A673 (cell line): ENCODE measurements at places on chromosomes 11 and 22.

DNA sequence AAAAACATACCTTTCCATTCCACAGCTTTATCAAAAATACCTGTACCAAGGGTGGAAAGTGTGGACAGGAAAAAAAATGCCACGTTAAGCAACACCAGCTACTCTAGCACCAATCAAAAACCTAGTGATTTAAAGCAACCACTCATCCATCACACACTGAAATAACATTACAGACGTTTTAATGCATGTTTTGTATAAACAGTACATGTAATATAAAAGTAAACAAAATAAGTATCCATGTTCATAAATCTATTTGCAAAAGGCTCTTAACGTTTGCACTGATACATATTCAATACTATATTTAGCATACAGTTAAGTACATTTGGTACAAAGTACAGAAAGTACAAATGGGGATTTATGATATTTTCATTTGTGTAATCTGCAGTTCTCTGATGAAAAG is 38.7 kb downstream of the CHKA start:
- no peak for DNase-seq

GRCh38 chr22:30211124-30211820 is 35.3 kb downstream of the LIF start:
- DNase-seq = no peak

DNA sequence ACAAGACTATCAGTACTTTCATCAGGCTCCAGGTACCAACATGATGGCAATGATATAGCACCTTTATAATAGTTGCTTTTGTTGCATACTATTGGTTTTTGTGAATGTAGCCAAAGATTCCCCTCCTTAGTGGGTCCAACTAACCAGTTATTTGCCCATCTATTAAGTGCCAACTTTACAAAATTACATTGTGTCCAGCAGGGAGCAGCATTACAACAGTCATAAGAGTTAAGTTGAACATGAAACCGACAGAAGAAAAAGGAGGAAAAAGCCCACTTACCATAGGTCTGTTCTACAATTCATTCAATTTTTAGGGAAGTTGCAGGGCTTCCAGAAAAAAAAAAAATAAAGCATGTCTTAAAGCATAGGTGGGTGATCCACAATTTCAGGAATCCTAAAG is 21.6 kb downstream of the IMMP1L start:
- DNase-seq = peak; percentile 91

GRCh38 chr11:127017482-127017881 is 16.9 kb upstream of the KIRREL3 start:
- peak; percentile 17 for DNase-seq

DNA sequence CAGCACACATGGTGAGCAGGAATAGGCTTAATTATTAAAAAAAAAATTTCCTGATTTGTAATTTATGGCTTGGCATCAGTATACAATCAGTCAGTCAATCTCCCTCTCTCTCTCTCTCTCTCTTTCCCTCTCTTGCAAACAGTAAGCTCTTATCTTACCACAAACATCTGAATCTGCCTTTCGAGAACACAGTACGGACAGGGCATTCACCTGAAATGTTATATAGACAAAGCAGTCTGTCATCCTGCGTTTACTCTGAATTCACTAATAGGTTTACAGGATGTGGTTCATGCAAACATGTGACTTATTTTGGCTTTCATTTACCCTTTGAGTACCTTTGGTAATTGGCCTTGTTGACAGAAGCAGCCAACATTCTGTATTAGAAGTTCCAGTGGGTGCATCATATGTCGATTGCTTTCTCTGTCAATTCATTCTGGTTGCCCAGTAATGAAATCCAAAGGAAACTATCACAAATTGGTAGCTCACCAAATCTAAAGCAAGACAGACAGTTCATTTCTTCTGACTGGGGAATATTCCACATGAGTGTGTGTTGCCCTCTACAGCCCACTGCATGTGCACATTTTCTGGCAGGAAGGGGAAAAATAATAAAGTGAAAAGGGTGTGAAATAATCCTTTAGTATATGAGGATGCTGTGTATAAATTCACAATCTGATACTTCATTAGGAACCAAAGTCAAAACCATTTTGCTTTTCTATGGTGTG is 1058.2 kb downstream of the LRRC4C start:
- DNase-seq = peak; percentile 10

- no peak for DNase-seq
These were observed 3.5 kb downstream of the SPON1 start for GRCh38 chr11:13966013-13966412.

GRCh38 chr11:112540261-112540660 is 279.6 kb upstream of the PLET1 start:
- no peak for DNase-seq

GRCh38 chr11:69840371-69841169 is 21.4 kb upstream of the FGF3 start:
- DNase-seq = peak; percentile 31

DNA sequence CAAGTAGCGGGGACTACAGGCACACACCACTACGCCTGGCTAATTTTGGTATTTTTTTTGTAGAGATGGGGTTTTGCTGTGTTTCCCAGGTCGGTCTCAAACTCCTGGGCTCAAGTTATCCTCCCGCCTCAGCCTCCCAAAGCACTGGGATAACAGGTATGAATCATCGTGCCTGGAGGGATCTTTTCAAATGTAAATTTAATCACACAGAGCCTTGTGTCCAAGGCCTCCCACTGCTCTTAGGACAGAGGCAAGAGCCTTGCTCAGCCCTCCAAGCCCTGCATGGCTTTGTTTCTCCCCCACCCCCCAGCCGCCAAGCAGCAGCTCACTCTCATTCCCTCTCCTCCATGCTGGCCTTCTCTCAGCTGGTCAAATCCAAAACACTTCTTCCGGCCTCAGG is 75.3 kb upstream of the CREB3L1 start:
- no peak for DNase-seq

DNA sequence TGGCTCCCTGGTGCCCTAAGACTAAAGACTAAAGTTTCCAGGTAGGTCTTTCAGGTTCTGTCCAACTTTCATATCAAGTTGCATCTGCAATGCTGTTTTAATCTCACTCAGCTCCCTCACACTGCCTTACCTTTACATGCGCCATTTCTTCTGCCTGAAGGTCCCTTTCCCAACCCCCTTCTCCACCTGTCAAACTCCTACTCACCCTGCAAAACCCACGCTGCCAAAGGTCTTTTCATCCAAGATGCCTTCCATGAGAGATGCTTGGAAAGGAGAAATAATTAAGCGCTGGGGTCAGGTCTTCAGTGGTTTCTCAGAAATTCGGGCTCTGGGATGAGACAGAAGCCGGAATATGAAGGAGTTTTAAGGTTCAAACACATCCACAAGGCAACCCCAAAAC is 95.1 kb downstream of the MN1 start:
- no peak for DNase-seq

DNA sequence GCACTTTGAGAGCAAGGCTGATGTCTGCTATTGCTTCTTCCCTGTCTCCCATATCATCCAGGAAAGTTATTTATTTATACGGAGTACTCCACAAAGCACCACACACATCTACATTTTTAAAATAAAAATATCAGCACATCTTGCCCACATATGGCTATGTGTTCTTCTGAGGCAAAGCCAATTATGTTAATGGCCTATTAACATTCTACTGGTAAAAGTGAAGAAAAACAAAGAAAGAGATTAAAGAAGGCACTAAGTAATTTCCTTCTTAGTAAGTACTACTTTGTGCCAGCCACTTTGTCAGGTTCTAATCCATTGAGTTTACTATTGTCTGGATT is 548.7 kb downstream of the OPCML start:
- peak; percentile 16 for DNase-seq

DNA sequence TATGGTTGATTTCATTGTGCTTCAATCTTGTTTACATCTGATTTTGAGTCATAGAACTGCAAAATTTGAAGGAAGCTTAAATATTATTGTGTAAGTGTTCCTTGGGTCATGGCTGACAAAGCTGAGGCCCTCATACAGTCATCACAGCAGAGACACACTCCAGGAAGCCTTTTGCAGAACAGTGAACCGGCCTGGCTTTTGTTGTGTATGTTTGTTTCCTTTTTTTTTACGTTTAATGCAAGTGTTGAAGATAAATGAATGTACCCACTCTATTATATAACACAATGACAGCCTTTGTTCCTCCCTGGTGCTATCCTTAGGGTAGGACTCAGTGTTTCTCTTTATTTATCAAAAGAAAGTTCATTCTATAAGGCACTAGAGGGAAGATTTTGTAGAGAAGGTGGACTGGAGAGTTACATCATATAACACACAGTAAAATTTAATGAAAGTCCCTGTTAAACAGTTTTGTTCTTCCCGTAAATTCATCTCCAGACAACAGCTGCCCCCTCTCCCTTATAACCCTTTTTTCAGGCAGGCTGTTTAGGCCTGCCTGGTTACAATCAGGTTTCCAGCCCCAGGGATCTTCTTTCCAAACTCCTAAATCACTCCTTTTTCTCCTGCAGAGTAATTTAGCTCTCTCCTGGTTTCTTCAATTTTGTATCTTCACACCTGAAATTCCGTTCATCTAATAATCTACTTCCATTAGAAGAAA is 34.3 kb upstream of the CSTF3 start:
- no peak for DNase-seq

GRCh38 chr22:35197071-35197470 is 60.2 kb upstream of the HMGXB4 start:
- DNase-seq = no peak

- no peak for DNase-seq
These were observed 1.9 kb upstream of the PHF21A start for GRCh38 chr11:46122945-46123715.

DNA sequence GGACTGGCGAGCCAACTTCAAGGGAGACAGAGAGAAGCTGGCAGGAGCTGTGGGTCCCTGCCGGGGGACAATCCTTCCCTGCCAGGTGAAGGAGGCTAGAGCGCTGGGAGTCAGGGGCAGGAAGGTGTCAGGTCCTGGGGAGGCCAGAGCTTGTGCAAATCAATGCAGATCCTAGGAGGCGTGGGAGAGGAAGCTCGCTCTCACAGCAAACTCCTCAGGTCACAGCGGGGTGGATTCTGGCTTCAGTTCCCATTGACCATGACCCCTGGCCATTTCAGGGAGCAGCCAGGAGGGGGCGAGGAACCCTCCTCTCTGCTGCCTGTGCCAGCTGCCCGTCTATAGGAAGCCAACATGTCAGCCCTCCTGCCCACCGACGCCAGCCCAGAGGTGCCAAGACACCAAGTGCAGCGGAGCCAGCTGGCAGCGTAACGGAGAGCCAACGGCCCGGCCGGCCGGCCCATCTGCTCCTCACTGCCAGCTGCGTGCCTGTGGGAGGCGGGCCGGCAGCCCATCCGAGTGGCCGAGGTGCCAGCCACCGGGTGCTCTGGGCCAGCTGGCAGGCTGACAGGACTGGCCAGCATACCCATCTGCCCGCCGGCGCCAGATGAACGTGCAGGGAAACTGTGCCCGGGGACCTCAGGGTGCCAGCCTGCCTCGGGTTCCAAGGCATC is 374.8 kb downstream of the MIAT start:
- no peak for DNase-seq

DNA sequence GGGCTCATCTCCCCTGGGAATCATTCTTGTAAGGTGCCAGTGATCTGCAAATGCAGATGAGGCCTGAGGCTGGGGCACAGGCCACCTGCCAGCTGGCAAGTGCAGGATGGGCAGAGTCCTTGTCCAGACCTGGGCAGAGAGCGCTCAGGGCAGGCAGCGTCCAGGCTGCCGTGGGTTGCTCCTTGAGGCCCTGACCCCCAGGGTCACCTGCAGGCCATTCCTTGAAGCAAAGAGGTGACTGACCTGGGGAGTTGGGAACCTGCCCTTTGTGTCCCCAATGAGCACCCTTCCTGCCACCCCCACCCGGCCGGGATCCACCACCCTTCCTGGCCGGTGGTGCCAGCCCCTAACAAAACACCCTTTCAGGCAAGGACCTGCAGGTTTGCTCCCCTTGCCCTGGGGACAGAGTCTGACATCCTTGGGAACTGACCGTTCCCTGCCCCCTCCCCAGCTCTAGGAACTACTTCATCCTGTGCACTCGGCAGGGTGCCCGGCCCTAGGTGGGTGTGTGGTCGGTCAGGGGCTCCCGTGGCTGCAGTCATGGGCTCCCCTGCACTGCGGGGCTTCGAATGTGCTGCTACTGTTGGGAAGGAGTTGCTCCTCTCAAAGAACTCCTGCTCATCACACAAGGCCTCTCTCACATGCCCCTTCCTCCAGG is 28.3 kb downstream of the DUSP8 start:
- no peak for DNase-seq

- no peak for DNase-seq
These were observed 12.5 kb downstream of the TAF1D start for GRCh38 chr11:93728792-93729128.

DNA sequence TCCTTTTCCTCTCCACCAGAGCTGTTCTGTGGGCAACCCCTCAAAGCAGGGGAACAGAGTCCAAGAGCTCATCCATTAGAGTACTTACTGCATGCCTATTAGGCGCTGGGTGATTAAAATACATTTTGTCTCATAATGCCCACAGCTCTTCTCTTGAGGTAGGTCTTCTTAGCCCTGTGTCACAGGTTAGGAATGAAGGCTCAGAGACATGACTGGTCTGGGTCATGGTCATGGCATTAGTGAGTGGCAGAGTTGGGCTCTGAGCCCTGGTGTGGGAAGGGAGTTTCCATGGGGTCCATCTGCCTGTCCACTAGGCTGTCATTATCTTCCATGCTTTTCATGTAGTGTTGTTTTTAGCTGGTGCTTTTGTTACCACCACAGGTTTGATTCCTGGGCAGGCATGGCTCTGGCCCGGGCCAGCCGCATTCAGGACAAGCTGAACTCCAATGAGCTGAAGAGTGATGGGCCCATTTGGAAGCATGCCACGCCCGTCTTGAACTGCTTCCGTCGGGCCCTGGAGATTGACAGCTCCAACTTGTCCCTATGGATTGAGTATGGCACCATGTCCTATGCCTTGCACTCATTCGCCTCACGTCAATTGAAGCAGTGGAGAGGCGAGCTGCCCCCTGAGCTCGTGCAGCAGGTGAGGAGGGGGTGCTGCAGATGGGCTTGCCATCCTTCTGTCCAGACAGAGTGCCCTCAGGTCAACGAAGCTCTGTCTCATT is 76.1 kb downstream of the CABIN1 start:
- DNase-seq = no peak

DNA sequence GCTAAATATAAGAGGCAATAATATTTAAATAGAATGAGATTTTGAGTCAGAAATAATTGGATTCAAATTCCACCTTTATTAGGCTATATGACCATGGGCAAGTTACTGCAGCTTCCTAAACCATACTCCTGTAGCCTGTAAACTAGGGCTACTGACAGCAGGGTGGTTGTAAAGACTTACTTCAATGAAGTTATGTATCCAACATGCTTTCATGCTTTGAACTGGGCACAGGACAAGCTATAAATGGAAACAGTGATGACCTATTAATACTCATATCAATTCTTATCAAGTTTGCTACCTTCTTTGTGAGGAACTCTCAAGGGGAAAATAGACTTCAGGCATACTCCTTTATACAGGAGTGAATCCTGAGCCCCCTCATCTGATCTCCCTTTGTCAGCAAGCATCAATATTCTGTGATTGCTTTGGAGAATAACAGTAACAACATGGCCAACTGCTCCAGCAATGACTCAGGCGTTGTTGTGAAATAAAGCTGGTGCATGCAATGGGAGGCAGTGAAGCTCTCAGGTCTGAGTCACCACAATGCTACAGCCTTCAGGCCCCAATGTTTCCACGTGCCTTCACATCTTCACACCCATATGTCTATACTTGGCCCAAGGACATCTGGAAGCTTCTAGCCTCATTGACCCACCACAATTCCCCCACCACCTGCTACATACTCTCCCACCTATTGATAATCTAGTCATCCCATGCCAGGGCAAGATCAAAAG is 102.5 kb downstream of the KCNA4 start:
- no peak for DNase-seq
